ENCODE measurements at places on chromosomes 12 and 14. TPM values are rescaled to one million over a fixed set of nuclear protein-coding genes. Genes with fewer than 3 reads are reported as not detected.

Gene GZMH
- total RNA-seq, result 1.0 TPM

Gene DCP1B
- 10.1 TPM for total RNA-seq

- DNase-seq, result no peak
Measured at GRCh38 chr12:124578854-124579253, 11.4 kb upstream of the NCOR2 start.

Gene KRT85
- not detected for total RNA-seq

- DNase-seq, result no peak
Measured at GRCh38 chr14:57122129-57122528, 146.6 kb downstream of the EXOC5 start.

GRCh38 chr12:26919216-26919555, 18.6 kb downstream of the INTS13 start:
- no peak for DNase-seq

Gene TMCC3
- total RNA-seq, result 92.0 TPM

Gene SLC17A8
- total RNA-seq, result 2.7 TPM

Gene GRIP1
- total RNA-seq, result 12.8 TPM

Gene FAM161B
- 6.8 TPM for total RNA-seq

Gene PTPRR
- total RNA-seq, result 25.1 TPM

Gene LALBA
- not detected for total RNA-seq

DNA sequence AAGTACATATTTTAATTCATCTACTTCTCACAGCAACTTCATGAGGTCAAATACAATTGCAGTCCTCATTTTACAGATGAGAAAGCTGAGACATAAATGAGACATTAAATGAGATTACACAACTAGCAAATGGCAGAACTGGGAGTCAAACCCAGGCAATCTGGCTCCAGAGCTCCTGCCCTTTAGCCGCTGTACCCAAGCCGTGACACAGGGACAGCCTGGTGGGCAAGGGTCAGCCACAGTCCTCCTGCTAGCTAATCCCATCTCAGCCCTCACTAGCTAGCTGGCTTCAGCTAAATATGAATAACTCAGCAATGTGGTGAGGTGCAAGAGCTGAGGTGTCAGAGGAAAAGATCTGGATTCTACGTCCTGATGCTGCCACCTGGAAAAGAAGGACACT, 54.8 kb downstream of the NINJ2 start:
- no peak for DNase-seq

Gene NFATC4
- total RNA-seq, result 25.2 TPM

All from mucosa of descending colon (tissue), 3 donors.